ENCODE measurements at places on chromosomes 7 and 10. TPM values are rescaled to one million over a fixed set of nuclear protein-coding genes. Genes with fewer than 3 reads are reported as not detected.

GRCh38 chr10:98516352-98516751 is 69.6 kb upstream of the HPS1 start:
- H3K27me3 ChIP-seq, result peaks cover 37% of the 10 kb centered on the region
- H3K4me3 ChIP-seq, result no peak overlapping the region
- DNase-seq, result no peak
- H3K4me1 ChIP-seq, result no peaks in the 10 kb centered on the region
- H3K27ac ChIP-seq, result no peak overlapping the region

DNA sequence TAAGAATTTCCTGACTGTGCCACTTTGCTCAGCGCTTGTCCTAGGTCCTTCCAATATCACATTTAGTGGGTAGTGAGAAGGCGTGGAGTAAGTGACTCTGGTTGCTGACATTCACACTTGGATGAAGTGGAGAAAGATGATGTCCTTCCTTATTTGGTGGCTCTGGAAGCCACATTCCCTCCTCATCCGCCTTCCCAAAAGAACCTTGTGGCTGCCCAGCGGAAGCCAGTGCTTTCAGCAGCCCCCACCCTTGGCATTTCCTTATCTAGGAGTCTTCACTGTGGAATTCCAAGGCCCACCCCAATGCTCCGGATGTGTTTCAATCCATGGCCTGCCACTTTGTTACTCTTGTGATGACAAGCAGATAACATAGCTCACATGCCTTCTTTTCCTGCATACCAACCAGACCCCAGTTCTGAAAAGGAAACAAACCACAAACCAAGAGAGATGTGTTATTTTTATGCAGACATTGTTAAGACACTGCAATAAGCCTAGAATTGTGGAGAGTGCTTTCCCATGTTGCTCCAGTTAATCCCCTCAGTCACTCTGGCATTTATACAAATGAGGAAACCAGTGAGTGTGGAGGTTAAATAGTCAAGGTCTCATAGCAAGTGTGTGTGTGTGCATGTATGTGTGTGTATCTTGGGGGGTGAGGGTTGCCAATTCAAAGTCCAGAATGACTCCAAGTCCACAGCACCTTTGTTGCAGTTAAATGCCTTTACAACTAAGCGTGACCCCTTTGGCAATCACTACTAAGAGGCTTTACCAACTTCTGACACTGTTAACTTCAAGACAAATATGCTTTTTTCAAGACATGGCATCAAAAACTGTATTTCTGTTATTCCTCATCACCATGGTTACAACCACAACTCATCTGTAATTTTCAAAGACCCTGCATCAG is 10.3 kb upstream of the ANKRD1 start:
- DNase-seq, result no peak
- peaks cover 73% of the 10 kb centered on the region for H3K27me3 ChIP-seq
- no peaks in the 10 kb centered on the region for H3K36me3 ChIP-seq
- H3K4me3 ChIP-seq, result no peak overlapping the region
- peaks cover 12% of the 10 kb centered on the region for H3K4me1 ChIP-seq

DNA sequence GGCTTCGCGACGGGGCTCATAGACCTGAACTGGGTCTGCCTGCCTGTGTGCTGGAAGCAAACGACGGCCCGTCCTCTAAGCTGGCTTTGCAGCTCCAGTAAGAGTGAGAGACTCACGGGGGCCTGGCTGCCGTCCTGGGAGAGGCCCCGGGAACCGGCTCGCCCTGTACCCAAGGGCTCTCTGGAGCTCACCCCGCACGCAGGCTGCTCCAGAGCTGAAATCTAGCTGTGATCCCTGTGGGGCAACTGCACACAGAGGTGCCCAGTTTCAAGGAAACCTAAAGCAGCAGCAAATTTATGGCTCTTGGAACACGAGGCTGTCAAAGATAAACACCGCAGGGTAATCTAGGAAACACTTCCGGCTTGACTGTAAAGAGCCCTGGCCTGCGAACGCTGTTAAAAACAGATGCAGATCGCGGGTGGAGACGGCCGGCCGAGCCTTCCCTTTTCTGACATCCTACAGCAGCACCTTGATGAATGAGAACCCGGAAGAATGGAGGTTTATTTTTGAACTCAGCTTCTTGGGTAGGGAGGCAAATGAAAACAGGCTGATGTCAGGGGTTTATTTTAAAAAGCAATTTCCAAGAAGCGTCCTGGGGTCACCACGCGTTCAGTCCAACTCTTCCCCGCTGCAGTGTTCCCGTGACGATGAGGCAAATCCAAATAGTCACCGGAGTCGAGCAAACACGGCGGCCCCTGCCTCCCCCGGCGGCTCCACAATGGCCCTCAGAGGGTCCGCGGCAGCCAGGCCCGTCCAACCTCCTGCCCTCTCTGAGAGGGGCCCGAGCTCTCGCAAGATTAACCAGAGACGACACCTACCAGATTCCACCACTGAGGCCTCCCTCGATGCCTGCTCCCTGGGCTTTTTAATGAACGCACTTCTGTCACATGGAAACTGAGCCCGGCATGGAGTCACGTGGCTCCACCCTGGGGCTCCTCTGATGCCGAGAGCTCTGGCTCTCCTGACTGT is 29.6 kb downstream of the AMZ1 start:
- H3K4me3 ChIP-seq, result peak overlapping the region; percentile 61
- H3K36me3 ChIP-seq, result no peaks in the 10 kb centered on the region
- peaks cover 36% of the 10 kb centered on the region for H3K4me1 ChIP-seq
- peak overlapping the region; percentile 87 for H3K27ac ChIP-seq
- no peaks in the 10 kb centered on the region for H3K27me3 ChIP-seq

DNA sequence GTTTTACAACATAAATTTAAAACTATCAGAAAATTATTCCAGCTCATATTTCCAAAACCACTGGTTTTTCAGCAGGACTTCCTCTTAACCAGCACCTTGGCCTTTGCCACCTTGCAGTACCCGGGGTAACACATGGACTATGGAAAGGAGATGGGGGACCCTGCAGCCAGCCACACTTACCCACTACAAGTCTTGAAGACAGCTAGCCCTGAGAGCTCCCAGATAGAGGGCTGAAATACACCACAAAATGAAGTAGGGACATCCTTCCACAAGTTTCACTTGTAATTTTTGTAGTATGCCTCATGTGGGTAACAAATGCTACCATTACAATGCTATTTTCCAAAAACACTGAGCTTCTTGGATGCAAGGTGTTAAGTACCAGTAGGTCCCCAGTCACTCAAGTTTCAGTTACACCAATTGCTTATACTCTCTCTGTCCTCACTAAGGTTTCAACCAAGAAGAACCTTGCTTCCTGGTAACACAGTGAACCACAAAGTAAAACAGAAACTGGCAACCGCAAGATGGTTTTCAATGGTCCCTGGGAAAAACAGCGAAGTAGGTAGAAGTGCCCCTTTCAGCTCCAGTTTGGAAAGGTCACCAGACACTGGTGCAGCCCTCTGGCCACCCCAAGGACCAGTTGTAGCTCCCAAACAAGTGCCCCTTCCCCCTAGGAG is 110.9 kb downstream of the SGMS1 start:
- H3K4me3 ChIP-seq, result peak overlapping the region; percentile 74
- peaks cover 5% of the 10 kb centered on the region for H3K36me3 ChIP-seq
- H3K27me3 ChIP-seq, result no peaks in the 10 kb centered on the region
- H3K27ac ChIP-seq, result peak overlapping the region; percentile 93
- no peak for DNase-seq

- H3K27ac ChIP-seq, result peak overlapping the region; percentile 95
- H3K27me3 ChIP-seq, result no peaks in the 10 kb centered on the region
- peaks cover 2% of the 10 kb centered on the region for H3K36me3 ChIP-seq
- DNase-seq, result no peak
These were observed 3.6 kb downstream of the VOPP1 start for GRCh38 chr7:55568613-55569268.

The RPEL1 gene
- not detected for total RNA-seq

The GATA3 gene
- 149 TPM for total RNA-seq

The NRAP gene
- total RNA-seq, result not detected

The WNT2 gene
- not detected for total RNA-seq

The CALML3 gene
- not detected for total RNA-seq

The TAC1 gene
- not detected for total RNA-seq
